ENCODE measurements at places on chromosomes 3 and 15.

GRCh38 chr15:29688506-29689286, 133.6 kb downstream of the TJP1 start:
- DNase-seq, result no peak

DNA sequence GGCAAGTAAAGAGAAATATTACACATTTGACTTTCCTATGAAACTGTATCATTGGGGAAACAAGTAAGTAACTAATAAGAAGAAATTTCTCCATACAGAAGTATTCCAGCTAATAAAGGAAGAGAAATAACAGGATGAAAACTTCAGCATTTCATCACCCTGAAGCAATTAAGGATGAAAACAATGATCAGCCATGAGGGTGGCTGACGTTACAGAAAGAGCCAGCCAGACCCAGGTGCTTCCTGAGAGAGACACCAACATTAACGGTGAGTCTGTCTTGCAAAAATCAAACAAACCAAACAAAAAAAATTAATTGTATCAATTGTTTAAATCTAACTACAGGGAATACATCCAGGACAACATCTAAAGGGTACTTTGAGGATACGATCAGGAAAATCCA, 190.0 kb downstream of the ARRDC4 start:
- DNase-seq, result no peak

GRCh38 chr3:101806491-101806890, 27.5 kb downstream of the NXPE3 start:
- DNase-seq, result no peak

- DNase-seq, result no peak
Observed at GRCh38 chr3:25856902-25857518, 67.1 kb downstream of the OXSM start.
